Kidney tubule cell (primary cell): ENCODE measurements at places on chromosomes 16 and 17.

- DNase-seq = no peak
Observed at GRCh38 chr16:9802160-9802559, 380.1 kb downstream of the GRIN2A start.

DNA sequence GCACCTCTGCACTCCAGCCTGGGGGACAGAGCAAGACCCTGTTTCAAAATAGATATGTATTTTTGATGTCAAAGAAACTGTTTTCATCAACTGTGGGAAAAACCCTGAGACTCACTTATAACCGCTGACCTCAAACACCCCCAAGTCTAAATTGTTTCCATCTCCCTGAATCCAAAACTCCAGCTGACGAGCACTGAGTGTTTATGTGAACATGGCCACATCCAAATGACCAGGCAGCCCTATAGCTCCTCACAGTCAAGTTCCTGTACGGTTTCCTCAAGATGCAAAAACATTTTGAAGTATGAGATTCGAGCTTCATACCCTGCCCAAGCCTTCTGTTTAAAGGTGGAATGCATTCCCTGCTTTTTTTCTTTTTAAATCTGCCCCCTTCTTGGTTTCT is 45.3 kb upstream of the ZCCHC14 start:
- DNase-seq = no peak

DNA sequence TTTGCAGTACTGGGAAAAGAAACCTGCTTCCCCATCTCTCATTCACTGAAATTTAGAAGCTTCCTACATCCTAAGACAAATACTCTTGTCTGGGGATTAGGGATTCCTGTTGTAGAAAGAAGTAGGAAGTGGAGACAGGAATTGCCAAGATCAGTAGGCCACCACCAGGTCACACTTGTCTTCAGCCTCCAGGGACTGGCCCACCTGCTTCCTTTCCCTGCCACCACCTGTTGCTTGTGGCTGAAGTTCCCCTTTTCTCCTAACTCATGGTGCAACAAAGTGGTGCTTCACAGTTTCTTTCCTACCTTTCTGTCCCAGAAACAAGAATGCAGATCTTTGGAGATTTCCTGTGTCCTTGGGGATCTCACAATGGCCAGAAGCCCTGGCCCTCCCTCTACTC is 82.4 kb downstream of the WNT3 start:
- no peak for DNase-seq

GRCh38 chr16:9370061-9370491 is 278.6 kb downstream of the HAPSTR1 start:
- DNase-seq = no peak

GRCh38 chr17:1930337-1930645 is 94.8 kb downstream of the RTN4RL1 start:
- no peak for DNase-seq

DNA sequence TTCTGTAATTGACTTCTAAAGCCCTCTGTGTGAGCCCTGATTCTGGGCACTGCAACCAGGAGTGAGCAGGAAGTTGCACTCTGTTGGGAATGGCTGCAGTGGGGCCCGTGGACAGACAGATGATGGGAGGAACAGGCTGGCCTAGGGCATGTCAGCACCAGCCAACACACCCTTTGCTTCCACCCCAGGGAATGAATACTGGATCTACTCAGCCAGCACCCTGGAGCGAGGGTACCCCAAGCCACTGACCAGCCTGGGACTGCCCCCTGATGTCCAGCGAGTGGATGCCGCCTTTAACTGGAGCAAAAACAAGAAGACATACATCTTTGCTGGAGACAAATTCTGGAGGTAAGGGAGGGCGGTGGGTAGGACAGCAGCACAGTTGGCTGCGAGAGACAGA is 10.8 kb upstream of the LPCAT2 start:
- DNase-seq = no peak

- DNase-seq = no peak
Observed at GRCh38 chr16:69197573-69197972, 10.6 kb downstream of the SNTB2 start.

DNA sequence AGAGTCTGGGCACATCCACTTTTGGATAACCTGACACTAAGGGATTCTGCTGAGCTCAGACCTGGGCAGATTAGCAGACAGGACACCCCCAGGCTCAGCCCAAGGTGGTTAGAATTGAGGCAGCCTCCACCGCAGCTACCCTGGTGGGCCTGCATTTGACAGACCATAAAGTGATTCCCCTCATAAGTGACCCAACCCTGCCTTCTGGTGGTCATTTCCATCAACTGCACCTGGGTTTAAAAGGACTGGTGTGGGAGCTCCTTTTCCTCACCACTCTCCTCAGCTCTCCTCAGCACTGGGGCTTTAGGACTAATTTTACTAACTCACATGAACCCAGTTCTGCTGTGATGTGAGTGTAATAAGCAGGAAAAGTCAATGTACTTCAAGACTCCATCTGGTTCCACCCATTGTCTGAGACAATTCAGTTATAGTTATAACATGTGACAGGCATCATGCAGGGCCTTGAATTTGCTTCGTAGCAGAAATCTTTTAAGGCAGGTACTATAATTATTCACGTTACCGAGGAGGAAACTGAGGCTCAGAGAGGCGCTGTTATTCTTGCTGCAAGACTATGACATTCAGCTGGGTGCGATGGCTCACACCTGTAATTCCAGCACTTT is 42.5 kb downstream of the MYH3 start:
- peak; percentile 47 for DNase-seq

GRCh38 chr17:42519546-42520491 is 16.2 kb upstream of the NAGLU start:
- DNase-seq = peak; percentile 98

- DNase-seq = no peak
Observed at GRCh38 chr16:77745972-77746371, 23.7 kb downstream of the NUDT7 start.

DNA sequence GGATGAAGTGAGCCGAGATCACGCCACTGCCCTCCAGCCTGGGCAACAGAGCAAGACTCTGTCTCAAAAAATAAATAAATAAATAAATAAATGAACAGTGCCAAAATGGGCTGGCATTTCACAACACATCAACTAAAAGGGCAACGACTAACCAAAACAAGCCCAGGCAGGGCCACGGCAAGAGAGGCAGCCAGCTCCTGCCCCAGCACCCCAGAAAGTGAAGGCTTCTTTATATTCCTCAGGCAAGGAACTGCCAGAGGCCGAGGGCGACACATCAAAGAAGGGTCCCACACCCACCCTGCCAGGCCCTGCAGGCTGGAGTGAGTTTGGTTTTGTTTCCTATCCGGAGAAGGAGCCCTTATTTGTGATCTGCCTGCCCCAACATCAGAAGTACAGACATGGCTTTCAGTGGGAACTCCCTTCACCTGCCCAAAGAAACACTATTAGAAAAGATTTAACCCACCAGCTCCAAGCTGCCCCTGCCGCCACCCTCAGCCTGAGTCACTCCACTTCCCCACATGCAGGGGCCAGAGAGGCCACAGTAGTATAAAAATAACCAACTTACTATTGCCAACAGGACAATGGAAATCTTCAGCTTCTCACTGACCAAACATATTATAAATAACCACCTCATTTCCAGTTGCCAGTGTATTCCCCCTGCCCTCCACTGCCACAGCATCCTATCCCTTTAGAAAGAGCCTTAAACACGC is 8.0 kb downstream of the FBXO31 start:
- DNase-seq = peak; percentile 20

- no peak for DNase-seq
Observed at GRCh38 chr16:23500862-23501225, 9.4 kb downstream of the GGA2 start.

DNA sequence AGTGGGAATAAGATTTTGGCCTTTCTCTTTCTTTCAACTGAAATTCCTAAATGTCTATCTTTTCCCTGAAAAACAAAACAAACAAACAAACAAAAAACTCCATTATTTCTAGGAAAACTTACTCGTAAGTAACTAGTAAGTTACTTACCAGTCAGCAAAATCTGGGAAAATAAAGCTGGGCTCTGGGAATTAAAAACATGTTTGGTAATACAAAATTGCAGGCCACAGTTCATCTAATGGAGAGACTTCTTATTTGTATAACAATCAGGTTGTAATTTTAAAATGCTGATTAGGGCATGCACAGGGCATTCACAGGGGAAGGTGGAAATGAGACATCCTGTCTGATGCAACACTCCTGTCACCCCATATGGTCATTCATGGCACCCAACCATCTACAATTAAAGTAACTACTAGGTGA is 3.8 kb upstream of the WIPI1 start:
- DNase-seq = no peak

GRCh38 chr16:67963662-67964321 is 4.6 kb downstream of the SLC12A4 start:
- no peak for DNase-seq

DNA sequence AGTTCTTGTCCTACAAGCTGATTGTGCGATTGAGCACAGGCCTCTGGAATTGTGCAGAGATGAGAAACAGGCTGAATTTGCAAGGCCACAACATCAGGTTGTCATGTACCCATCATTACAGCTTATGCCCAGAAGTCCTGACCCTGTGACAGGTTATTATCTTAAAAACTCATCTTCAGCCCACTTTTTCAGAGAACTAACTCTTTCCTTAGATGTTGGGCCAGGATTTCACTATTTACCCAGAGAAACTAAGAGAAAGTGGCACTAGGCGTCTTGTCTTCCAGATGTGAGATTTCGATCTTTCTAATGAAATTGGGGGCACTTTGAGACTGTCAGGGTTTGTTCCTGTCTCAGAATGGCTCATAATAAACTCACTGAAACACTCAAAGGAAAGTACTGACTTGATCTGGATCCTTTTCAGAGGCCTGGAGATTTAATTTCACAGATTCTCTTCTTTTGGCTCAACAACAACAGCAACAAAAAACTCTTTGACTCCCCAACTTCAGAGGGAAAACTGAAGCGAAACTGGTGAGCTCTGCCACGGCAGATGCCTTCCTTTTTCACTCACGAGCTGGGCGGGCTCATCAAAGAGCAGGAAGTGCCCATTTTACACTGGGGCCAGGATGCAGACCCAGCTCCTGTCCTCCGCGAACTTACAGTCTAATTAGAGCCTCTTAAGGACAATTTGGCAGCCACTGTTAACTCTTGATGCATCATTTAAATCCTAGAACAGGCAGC is 17.7 kb upstream of the SLC12A3 start:
- DNase-seq = peak; percentile 33

- DNase-seq = no peak
Observed at GRCh38 chr17:17088541-17089525, 46.6 kb downstream of the MPRIP start.

DNA sequence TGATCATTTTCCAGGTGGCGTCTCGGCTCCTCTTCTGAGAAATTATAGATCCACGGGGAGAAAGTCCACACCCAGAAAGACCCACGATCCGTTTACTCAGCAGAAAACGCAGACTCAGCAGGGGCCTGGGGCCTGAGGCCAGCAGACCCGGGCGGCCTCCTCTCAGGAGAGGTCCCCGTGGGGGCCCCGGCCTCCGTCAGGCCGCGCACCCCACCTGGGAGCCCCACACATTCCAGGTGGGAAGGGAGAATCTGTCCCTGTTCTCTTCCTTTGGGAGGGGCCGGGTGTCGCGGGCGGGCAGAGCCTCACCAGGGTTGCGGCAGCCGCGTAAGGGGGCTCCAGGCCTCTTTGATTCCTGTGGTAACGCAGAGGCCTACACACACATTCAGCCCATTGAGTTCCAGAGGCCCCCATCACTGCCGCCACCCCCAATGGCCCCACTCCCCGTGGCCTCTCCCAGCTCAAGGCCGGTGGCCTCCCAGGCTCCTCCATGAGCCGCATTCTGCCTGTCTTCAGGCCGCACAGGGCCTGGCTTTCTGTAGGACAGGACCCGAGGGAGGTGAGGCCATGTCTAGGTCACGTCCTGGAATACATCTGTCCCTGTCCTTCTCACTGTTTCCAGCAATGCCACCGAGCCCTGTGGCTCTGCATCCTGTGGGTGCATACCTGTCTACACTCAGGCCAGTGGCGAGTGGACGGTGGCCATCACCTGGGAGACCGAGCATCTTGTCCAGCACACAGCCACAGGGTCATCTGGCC is 1.6 kb upstream of the IGFALS start:
- DNase-seq = no peak

DNA sequence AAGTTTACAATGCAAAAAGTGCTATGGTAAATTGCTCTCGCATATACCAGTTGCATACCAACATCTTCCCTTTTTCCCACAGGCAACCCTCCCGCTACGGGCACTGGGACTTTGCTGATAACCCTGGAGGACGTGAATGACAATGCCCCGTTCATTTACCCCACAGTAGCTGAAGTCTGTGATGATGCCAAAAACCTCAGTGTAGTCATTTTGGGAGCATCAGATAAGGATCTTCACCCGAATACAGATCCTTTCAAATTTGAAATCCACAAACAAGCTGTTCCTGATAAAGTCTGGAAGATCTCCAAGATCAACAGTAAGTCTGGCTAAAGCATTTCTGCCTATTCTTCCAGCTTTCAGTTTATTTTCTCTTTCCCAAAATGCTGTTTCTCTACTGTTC is 27.9 kb upstream of the HSBP1 start:
- no peak for DNase-seq

- no peak for DNase-seq
Observed at GRCh38 chr17:17062866-17063265, 20.6 kb downstream of the MPRIP start.

GRCh38 chr16:25570131-25570530 is 121.6 kb upstream of the HS3ST4 start:
- no peak for DNase-seq

- DNase-seq = no peak
Observed at GRCh38 chr16:69270831-69271230, 40.3 kb upstream of the VPS4A start.

GRCh38 chr17:17492085-17492484 is 4.1 kb downstream of the RASD1 start:
- DNase-seq = no peak

- DNase-seq = peak; percentile 10
Observed at GRCh38 chr17:9676084-9676483, 30.8 kb downstream of the USP43 start.

DNA sequence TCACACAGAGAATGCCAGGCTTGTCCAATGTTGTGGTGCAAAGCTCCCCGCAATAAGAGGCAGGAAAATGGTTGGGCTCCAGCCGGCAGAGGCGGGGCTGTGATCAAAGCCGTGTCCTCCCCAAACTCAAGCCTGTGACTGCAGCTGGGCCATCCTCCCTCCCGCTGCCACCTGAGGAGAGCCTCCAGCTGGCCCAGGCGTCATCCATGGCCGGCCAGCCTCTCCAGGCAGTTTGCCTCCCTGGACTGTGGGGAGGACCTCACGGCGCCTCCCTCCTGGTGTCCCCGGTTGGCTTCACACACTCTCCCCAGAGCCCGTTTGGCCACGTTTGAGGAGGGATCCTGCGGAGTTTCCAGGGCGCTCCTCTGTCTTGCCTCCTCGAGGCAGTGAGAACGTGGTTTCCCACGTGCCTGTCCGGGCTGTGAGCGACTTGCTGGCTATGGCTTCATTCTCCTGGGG is 134.1 kb downstream of the IRF8 start:
- DNase-seq = no peak
